NT2/D1 (cell line): ENCODE measurements at places on chromosomes 11 and 22.

DNA sequence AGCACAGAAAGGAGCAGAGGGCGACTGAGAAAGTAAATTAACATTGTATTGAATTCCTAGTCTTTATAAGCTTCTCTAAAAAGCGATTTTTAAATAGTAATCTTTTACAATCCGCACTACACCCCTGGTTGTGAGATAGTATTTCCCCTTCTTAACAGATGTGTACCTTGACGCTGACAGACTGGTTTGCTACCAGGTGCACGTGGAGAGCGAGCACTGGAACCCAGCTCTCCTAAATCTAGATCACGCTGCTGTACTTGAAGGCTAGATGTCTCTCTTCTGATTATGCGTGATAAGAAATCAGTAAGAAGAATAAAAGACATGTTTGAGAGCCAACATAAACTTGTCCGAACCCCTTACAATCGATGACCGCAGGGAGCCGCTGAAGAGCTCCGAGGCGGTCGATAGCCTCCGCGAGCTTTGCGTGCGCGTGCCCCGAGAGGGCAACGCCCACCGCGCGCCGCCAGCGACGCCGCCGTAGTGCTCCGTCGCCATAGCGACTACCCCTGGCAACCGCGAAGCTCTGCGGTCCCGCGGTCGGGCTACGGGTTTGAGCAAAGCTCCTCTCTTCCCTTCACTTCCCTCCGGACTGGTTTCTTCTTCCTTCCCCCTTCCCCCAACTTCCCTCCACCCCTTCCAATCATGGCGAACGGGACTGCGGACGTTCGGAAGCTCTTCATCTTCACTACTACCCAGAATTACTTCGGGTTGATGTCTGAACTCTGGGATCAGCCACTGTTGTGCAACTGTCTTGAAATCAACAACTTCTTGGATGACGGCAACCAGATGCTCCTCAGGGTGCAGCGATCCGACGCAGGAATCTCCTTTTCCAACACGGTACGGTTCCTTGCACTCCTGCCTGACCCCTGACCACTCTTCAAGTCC is at the start of gene DYNC2H1:
DYNC2H1 (plus strand) TSS at position 494 of the 885 bp plus-strand sequence; CDS start at position 643, 149 bp downstream.
- peak; percentile 87 for DNase-seq

- DNase-seq: no peak
These were observed 115.9 kb downstream of the C11orf65 start for GRCh38 chr11:108351468-108351867.

GRCh38 chr11:103898065-103898464 is 138.4 kb upstream of the DDI1 start:
- DNase-seq: no peak

DNA sequence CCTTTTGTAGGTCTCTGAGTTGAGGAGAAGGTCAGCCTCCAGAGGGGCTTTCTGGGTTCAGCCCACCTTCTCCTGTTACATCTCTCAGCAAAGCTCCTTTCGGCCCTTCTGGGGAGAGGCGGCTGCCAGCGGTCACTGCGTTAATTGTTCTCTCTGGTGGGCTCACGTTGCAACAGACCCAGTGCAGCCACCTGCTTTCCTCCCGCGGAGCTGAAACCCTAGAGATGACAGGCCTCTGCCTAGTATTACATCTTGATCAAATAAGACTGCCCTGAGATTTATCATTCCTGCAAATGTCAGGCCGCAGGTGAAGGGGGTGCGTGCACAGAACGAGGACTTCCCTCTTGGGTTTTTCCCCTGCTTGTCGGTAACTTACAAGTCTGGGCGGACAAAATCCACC is 43.2 kb upstream of the CREB3L1 start:
- no peak for DNase-seq

GRCh38 chr11:34180040-34180813 is 74.8 kb downstream of the NAT10 start:
- DNase-seq: no peak

GRCh38 chr11:132429685-132430084 is 1059.3 kb downstream of the NTM start:
- DNase-seq: no peak

- DNase-seq: no peak
These were observed 20.1 kb upstream of the CD44 start for GRCh38 chr11:35118906-35119305.

- DNase-seq: no peak
These were observed 22.7 kb downstream of the OR5A2 start for GRCh38 chr11:59403546-59403945.

- DNase-seq: no peak
These were observed 440.5 kb downstream of the TBC1D22A start for GRCh38 chr22:47202819-47203553.

GRCh38 chr22:47618180-47619010 is 855.9 kb downstream of the TBC1D22A start:
- DNase-seq: no peak

DNA sequence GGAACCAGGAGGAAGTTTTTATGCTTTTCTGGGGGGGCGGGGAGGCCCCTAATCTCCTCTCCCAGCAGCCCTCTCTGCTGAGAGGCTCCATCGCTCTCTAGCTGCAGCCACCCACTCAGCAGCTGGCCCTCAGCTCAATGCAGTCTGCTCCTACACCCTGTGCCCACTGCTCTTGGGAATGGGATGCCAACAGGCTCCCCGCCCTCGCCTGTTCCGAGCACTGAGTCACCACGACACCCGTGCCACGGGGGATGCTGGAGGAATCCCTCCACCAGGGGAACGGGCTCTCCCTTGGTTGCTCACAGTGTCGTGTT is 23.5 kb upstream of the SUSD2 start:
- DNase-seq: no peak

- no peak for DNase-seq
These were observed 181.5 kb downstream of the CWF19L2 start for GRCh38 chr11:107276077-107276476.

- no peak for DNase-seq
These were observed 2.0 kb upstream of the APOBEC3A start for GRCh38 chr22:38955250-38955905.

- DNase-seq: peak; percentile 86
These were observed at the start of gene PISD for GRCh38 chr22:31661851-31662667. Gene PISD, minus strand, starts transcription at chr22:31662215. Its CDS starts 7 bp downstream, at chr22:31662208.

DNA sequence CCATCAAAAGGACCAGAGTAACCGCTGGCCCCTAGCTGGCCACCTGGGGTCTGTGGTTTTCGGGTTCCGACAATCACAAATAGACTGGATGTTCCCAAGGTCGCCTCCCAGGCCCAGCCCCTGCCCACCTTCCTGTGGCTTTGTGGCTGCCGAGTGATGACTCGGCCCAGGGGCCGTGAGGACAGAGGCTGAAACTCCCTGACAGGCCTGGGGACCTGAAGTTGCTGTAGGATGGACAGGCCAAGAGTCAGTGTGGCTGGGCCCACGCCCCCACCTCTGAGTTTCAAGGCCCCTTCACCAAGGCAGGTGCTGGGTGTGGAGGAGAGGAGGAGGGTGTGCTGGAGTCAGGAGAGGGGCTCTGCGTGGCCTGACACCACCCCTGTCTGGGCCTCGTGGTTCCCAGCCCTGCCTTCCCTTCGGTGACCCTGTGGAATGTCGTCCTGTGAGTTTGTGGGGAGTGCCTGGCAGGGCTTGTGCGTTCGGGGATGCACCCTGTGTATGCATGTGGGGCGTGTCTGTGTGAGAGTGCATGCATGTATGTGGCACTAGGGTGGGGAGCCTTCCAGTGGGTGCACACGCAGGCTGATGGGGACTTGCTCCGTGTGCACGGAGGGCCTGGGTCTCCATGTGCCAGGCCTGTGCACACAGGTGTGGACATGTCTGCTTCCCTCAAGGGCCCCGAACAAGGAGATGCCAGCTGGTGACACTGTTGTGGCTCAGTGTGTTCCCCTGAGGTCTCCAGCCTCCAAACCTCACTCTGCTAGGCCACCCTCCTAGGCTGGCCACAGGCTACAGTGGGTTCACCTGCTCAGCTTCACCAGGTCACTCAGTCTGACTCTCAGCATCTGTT is 8.4 kb upstream of the MGAT3 start:
- no peak for DNase-seq

- no peak for DNase-seq
These were observed 11.2 kb upstream of the GLYATL1 start for GRCh38 chr11:58928107-58928499.

DNA sequence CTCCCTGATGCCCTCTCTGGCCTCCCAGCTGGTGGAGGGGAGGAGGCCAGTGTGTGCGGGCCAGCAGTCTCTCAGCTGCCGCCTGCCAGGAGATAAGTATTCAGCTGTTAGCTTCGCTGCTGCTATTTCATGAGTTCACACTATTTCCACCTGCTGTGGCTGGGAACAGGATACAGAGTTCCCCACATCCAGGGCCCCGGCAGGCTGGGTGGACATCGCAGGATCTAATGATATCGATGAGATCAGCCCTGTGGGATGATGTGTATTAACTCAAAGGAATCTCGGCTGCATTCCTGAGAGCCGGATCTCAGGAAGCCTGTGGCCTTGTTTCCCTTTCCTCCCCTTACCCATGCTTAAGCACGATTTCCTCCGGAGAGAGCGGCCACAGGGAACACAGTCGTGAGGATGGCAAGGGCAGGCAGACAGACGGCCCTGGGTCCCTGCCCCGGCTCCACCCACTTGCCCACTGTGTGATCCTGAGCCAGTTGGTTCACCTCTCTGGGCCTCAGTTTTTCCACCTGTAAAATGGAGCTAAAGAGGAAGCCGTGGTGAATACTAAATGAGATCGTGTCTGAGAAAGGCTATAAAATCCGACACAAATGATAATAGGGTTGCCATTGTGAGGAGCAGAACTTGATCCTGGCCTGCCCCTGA is 6.5 kb upstream of the PVALB start:
- DNase-seq: no peak

- DNase-seq: no peak
These were observed 206.6 kb upstream of the GUCY1A2 start for GRCh38 chr11:107224836-107225235.
